Caco-2 (cell line): ENCODE measurements at places on chromosomes 16 and 17. TPM values are rescaled to one million over a fixed set of nuclear protein-coding genes. Genes with fewer than 3 reads are reported as not detected.
A peak's percentile ranks its signal among the peaks of the same experiment; 100 is the strongest.

Gene FLCN
- 69.0 and 71.9 TPM in 2 replicates for total RNA-seq

Gene TMC8
- not detected in 2 replicates for total RNA-seq

Gene BTBD17
- total RNA-seq = not detected in 2 replicates

Gene RNPS1
- 207 and 210 TPM in 2 replicates for total RNA-seq

GRCh38 chr16:20976576-20976975 lies 76.0 kb downstream of the LYRM1 start:
- no peak overlapping the region for H3K4me3 ChIP-seq
- H3K27ac ChIP-seq = no peak overlapping the region
- H3K36me3 ChIP-seq = no peaks in the 10 kb centered on the region

- no peaks in the 10 kb centered on the region for H3K36me3 ChIP-seq
- H3K4me1 ChIP-seq = no peaks in the 10 kb centered on the region
- no peak for DNase-seq
- H3K27ac ChIP-seq = no peak overlapping the region
Measured at GRCh38 chr17:33260638-33261037, 32.5 kb downstream of the ASIC2 start.

GRCh38 chr16:75074304-75074793 lies 42.2 kb downstream of the LDHD start:
- H3K36me3 ChIP-seq = peaks cover 2% of the 10 kb centered on the region; the same call in 1 of the 2 replicates
- no peak overlapping the region for H3K27ac ChIP-seq
- no peak for DNase-seq
- H3K27me3 ChIP-seq = no peaks in the 10 kb centered on the region

- no peaks in the 10 kb centered on the region for H3K27me3 ChIP-seq
- no peaks in the 10 kb centered on the region for H3K4me1 ChIP-seq
- no peak overlapping the region for H3K4me3 ChIP-seq
- no peak overlapping the region for H3K27ac ChIP-seq
- peak; percentile 71 for DNase-seq
Measured at GRCh38 chr17:27323538-27324215, 29.8 kb downstream of the WSB1 start.

GRCh38 chr17:30975042-30975820 lies 4.4 kb downstream of the RNF135 start:
- H3K4me1 ChIP-seq = no peaks in the 10 kb centered on the region
- H3K36me3 ChIP-seq = no peaks in the 10 kb centered on the region
- H3K4me3 ChIP-seq = no peak overlapping the region
- DNase-seq = no peak

- no peak overlapping the region for H3K27ac ChIP-seq
- H3K4me3 ChIP-seq = no peak overlapping the region
- no peak for DNase-seq
- H3K4me1 ChIP-seq = peaks cover 18% of the 10 kb centered on the region
- H3K36me3 ChIP-seq = no peaks in the 10 kb centered on the region
Measured at GRCh38 chr17:44171931-44172455, 1.5 kb downstream of the ASB16 start.

DNA sequence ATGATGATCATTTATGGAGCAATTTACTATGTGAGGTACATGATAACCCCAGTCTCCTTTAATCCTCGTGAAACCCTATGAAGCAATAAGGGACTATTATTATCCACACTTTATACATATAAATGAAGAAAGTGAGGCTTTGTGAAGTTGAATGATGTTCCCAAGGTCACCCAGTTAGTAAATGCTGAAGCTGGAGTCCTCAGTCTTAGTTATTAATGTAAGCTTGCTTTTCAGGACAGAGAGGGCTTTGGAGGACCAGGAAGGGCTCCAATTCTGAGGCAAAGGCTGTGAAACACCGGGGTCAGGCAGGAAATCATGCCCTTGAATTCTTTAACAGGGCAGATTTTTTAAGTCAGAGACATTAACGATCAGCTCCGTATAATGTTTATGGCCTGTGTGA lies 36.8 kb downstream of the KSR1 start:
- peak overlapping the region; percentile 92 for H3K27ac ChIP-seq
- no peaks in the 10 kb centered on the region for H3K36me3 ChIP-seq
- H3K27me3 ChIP-seq = no peaks in the 10 kb centered on the region
- H3K4me1 ChIP-seq = peaks cover 60% of the 10 kb centered on the region
- no peak overlapping the region for H3K4me3 ChIP-seq

GRCh38 chr17:17401271-17401781 lies 75.5 kb upstream of the MED9 start:
- H3K36me3 ChIP-seq = no peaks in the 10 kb centered on the region
- no peaks in the 10 kb centered on the region for H3K27me3 ChIP-seq
- peaks cover 4% of the 10 kb centered on the region; the same call in 1 of the 2 replicates for H3K4me1 ChIP-seq
- no peak overlapping the region for H3K4me3 ChIP-seq

GRCh38 chr17:69326377-69327059 lies 415 bp downstream of the ABCA5 start:
- H3K27ac ChIP-seq = peak overlapping the region; percentile 90
- no peaks in the 10 kb centered on the region for H3K27me3 ChIP-seq
- H3K4me3 ChIP-seq = peak overlapping the region; percentile 91
- DNase-seq = no peak

- peaks cover 30% of the 10 kb centered on the region for H3K4me1 ChIP-seq
- DNase-seq = no peak
- no peaks in the 10 kb centered on the region for H3K27me3 ChIP-seq
- no peak overlapping the region for H3K4me3 ChIP-seq
Measured at GRCh38 chr16:66379571-66379941, 13.1 kb downstream of the CDH5 start.

DNA sequence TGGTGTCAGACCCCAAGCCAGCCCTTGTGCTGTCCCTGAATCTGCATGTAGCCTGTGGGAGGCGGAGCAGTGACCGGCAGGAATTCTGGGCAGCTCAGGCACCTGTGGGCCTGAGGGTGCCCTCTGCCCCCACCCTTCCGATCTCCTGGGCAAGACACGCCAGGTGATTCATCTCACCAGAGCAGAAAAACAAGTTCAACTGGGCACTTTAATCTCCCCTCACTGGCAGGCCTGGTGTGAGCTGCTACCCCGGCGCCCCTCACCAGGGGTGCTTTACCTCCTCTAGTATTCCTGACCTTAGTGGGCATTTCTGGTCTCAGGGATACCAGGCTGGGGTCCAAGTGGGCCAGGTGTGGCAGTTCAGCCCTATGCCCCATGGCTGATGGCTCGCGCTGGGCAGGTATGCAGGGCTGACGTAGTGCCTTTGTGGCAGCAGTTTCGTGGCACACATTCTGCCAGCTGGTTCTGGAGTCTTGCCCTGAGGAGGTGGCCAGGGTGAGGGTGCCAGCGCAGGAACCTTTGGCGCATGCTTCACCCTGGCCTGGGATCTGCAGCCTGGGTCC lies 6.0 kb downstream of the ERBB2 start:
- H3K4me3 ChIP-seq = no peak overlapping the region
- peaks cover 5% of the 10 kb centered on the region for H3K36me3 ChIP-seq
- no peaks in the 10 kb centered on the region for H3K27me3 ChIP-seq
- H3K27ac ChIP-seq = no peak overlapping the region
- no peak for DNase-seq
- H3K4me1 ChIP-seq = peaks cover 38% of the 10 kb centered on the region

GRCh38 chr17:31842195-31843069 lies 16.6 kb downstream of the COPRS start:
- no peaks in the 10 kb centered on the region for H3K27me3 ChIP-seq
- peak overlapping the region; percentile 41 for H3K4me3 ChIP-seq
- no peak overlapping the region for H3K27ac ChIP-seq
- DNase-seq = peak; percentile 86

GRCh38 chr17:10162096-10162495 lies 36.3 kb downstream of the GAS7 start:
- H3K27me3 ChIP-seq = no peaks in the 10 kb centered on the region
- no peak for DNase-seq
- no peaks in the 10 kb centered on the region for H3K36me3 ChIP-seq
- H3K4me3 ChIP-seq = no peak overlapping the region
- H3K4me1 ChIP-seq = no peaks in the 10 kb centered on the region

- peaks cover 58% of the 10 kb centered on the region for H3K4me1 ChIP-seq
- H3K4me3 ChIP-seq = no peak overlapping the region
- no peaks in the 10 kb centered on the region for H3K36me3 ChIP-seq
- no peak for DNase-seq
- peak overlapping the region; percentile 40 for H3K27ac ChIP-seq
- no peaks in the 10 kb centered on the region for H3K27me3 ChIP-seq
Measured at GRCh38 chr17:57441270-57441600, 184.9 kb downstream of the MSI2 start.

- H3K4me1 ChIP-seq = peaks cover 13% of the 10 kb centered on the region; the same call in 1 of the 2 replicates
- no peak overlapping the region for H3K4me3 ChIP-seq
- H3K27me3 ChIP-seq = no peaks in the 10 kb centered on the region
- no peaks in the 10 kb centered on the region for H3K36me3 ChIP-seq
Measured at GRCh38 chr17:51142597-51142996, 10.8 kb upstream of the NME1 start.
